Uterus (tissue), 4 donors: ENCODE measurements at places on chromosomes 16 and 17.

DNA sequence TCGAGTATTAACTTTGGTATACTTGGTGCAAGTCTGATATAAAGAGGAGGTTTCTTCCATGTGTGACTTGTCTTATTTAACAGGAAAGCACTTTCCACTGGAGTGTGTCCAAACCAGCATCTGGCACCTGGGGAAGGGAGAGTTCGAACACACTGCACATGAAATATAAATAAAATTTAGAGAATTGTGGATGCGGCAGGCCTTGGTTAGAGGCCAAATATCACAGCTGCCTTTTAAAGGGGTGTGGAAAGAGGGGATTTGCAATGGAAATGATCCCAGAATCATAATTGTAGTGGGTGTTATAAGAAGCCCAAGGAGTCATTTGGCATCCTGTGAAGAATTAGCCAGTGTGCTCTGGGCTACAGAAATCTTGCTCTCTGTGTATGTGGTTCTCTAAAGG, 4.3 kb upstream of the NXN start:
- no peak for DNase-seq

GRCh38 chr17:18270046-18270931, 9.8 kb downstream of the MIEF2 start:
- no peak for DNase-seq

- DNase-seq, result no peak
These were observed 4.7 kb upstream of the PLCG2 start for GRCh38 chr16:81774348-81774747.

GRCh38 chr16:27248036-27248435, 20.5 kb downstream of the NSMCE1 start:
- no peak for DNase-seq

- no peak for DNase-seq
These were observed at the start of gene IGSF6 for GRCh38 chr16:21652453-21652852. TSS of gene IGSF6 (minus strand) at chr16:21652608. CDS start at chr16:21652598, 10 bp downstream.

GRCh38 chr16:11669380-11670146, 1.3 kb downstream of the SNN start:
- no peak for DNase-seq

- DNase-seq, result no peak
These were observed 439 bp downstream of the TRIM25 start for GRCh38 chr17:56913353-56913866.

- peak; percentile 81 for DNase-seq
These were observed at the start of gene FKBP10 for GRCh38 chr17:41812381-41813151. TSS of gene FKBP10 (plus strand) at chr17:41813004. CDS start at chr17:41813035, 31 bp downstream.
